ENCODE measurements at places on chromosomes 2 and 18.
A peak's percentile ranks its signal among the peaks of the same experiment; 100 is the strongest.

GRCh38 chr2:54879598-54880332 is 156.3 kb downstream of the EML6 start:
- DNase-seq: no peak

DNA sequence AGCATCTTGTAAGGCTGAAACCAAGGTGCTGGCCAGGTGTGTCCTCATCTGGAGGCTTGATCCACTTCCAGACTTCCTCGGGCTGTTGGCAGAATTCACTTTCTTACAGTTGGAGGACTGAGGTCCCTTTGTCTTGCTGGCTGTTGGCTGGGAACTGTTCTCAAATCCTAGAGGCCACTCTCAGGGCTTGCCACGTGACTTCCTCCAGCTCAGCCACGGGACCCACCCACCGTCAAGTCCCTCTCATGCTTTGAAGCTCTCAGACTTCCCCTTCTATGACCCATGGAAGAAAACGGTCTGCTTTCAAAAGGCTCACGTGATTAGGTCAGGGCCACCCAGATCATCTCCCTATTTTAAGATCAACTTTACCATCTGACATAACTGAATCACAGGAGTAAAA is 77.1 kb downstream of the SMAD4 start:
- peak; percentile 14 for DNase-seq

DNA sequence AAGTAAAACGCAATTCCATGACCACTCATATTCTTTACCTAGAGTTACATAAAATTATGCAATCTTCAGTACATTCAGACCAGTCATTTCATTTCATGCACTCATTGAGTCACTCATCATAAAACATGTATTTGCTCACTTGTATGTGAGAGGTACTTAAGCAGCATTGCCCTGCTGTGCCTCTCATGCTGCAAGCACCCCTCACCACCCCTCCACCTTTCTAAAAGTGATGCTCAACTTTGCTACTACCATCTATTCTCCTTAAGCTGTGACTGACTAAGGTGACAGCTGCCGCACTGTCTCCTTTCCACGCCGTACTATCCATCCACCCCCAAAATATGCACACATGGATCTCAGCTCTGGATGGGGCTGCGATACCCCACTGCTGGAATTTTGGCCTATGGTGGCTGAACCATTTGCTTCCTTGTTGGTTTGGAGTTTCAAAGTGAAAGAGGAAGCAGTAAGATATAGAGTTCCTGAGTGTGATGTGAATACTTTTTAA is 7.2 kb downstream of the ARHGAP25 start:
- DNase-seq: peak; percentile 69

DNA sequence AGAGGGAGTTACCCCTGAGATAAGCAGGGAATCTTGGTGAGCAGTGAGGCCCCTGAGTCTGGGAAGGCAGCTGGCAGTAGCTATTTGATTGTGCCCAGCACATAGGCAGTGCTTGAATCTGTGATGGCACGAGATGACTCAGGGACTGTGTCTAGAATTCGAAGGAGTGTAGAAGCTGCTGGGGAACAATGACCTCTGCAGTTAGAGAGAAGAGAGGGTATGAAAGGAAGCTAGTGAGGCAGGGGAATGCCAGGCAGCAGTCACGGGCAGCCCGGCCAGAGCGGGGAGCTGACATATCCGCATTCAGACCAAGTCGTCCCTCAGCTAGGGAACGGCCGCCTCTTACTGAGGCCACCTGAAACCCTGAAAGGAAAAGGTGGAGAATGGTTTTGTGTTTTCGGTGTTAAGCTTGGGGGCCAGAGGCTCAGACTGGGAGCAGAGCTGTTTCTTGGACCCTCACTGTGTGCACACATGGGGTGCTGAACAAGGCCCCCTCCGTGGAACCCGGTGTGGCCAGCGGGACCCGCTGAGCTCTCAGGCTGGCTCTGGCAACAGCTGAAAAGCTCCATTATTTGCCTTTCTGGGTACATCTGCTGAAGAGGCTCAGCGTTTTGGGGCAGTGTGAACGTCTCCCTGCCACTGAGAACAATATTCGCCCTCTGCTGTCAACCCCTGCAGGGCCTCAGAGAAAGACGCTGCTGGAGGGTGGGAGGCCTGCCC is 32.9 kb downstream of the ARHGEF4 start:
- no peak for DNase-seq

- no peak for DNase-seq
Observed at GRCh38 chr2:217647226-217647625, 355.6 kb downstream of the TNS1 start.

GRCh38 chr2:7860693-7861092 is 821.2 kb upstream of the ID2 start:
- no peak for DNase-seq

GRCh38 chr2:50719837-50720696 is 311.9 kb downstream of the NRXN1 start:
- no peak for DNase-seq

GRCh38 chr2:120844070-120844738 is 108.5 kb downstream of the GLI2 start:
- DNase-seq: no peak

Measured in NB4 (cell line).